ENCODE measurements at places on chromosomes 5 and 9. TPM values are rescaled to one million over a fixed set of nuclear protein-coding genes. Genes with fewer than 3 reads are reported as not detected.
A peak's percentile ranks its signal among the peaks of the same experiment; 100 is the strongest.

- no peak for DNase-seq
Measured at GRCh38 chr9:108776920-108777639, 78.7 kb downstream of the ACTL7B start.

GRCh38 chr9:37740128-37740527 is 13.5 kb upstream of the TRMT10B start:
- DNase-seq: no peak

- no peak for DNase-seq
Measured at GRCh38 chr5:2874099-2874498, 122.6 kb upstream of the IRX2 start.

DNA sequence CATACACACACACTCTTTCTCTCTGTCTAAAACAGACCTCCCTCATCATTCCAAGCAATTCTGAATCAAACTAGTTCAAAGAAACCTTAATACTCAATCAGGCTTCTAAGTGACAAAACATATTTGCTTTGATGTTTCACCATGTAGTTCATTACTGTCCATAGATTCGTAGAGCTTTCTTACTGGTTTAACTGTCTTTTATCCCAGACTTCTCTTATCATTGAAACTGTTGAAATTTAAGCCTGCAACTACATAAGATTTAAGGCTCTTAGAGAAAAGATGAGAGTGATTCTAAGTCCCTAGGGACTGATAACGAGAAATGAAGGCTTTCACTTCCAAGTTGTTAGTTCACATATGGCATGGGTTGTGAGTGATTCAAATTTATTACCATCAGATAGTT is 11.0 kb upstream of the PLAC8L1 start:
- no peak for DNase-seq

Gene EIF4E1B
- total RNA-seq: 0.07 TPM

DNA sequence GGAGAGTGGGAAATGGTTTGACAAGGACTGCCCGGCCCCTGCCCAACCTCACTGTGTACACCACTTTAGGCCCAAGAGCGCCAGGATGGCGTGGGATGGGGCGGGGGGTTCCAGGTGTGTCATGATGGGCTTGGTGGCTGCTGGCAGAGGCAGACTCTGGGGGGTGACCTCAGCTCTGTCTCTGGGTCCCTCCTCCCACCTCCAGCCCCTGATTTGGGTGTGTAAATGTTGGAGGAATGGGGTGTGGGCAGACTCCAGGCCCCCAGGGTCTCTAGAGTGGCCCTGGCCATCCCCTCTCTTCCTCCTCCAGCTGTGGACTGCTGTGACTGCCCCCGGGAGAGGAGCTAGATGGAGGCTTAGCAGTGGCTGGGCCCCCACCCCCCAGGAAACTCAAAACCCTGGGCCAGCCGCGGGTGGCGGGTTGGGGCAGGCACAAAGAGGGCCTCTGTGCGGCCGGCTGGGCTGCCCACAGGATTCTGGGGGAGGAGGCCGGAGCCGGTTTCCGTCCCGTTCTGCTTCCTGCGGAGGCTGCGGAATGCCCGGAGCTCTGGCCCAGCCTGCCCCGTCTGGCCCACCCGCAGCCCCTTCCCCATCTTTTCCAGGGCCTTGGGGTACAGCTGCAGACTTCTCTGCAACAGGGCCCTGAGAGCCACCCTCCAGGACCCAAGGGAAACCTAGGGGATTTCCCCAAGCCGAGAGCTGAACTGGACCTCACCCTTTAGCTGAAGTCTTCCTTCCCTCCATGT is 23.1 kb downstream of the CXXC5 start:
- DNase-seq: no peak

Gene PRPF4
- 53.9 TPM for total RNA-seq

Gene HAPLN1
- 0.05 TPM for total RNA-seq

- DNase-seq: no peak
Measured at GRCh38 chr5:129021744-129022143, 56.5 kb downstream of the SLC27A6 start.

Gene ST8SIA4
- total RNA-seq: not detected

Gene N4BP3
- total RNA-seq: 5.2 TPM

GRCh38 chr9:122463828-122464632 is 13.7 kb downstream of the OR1J1 start:
- DNase-seq: peak; percentile 28

Gene WWC1
- total RNA-seq: 52.6 TPM

Gene MARVELD2
- 21.6 TPM for total RNA-seq

GRCh38 chr9:89527084-89527483 is 29.2 kb upstream of the SEMA4D start:
- DNase-seq: no peak

Gene ZDHHC11
- total RNA-seq: 17.0 TPM

- no peak for DNase-seq
Measured at GRCh38 chr5:159616952-159617351, 286.7 kb upstream of the IL12B start.

Gene ATOX1
- total RNA-seq: 66.2 TPM

GRCh38 chr5:128408622-128409021 is 129.4 kb downstream of the FBN2 start:
- DNase-seq: no peak

- no peak for DNase-seq
Measured at GRCh38 chr5:14700478-14701436, 36.2 kb downstream of the OTULIN start.

GRCh38 chr5:39266442-39266841 is 47.1 kb upstream of the FYB1 start:
- DNase-seq: no peak

Measured in HCT116 (cell line).